ENCODE measurements at places on chromosomes 6 and 20.
A peak's percentile ranks its signal among the peaks of the same experiment; 100 is the strongest.

GRCh38 chr6:30443657-30444450, 45.5 kb upstream of the HLA-E start:
- DNase-seq, result no peak

DNA sequence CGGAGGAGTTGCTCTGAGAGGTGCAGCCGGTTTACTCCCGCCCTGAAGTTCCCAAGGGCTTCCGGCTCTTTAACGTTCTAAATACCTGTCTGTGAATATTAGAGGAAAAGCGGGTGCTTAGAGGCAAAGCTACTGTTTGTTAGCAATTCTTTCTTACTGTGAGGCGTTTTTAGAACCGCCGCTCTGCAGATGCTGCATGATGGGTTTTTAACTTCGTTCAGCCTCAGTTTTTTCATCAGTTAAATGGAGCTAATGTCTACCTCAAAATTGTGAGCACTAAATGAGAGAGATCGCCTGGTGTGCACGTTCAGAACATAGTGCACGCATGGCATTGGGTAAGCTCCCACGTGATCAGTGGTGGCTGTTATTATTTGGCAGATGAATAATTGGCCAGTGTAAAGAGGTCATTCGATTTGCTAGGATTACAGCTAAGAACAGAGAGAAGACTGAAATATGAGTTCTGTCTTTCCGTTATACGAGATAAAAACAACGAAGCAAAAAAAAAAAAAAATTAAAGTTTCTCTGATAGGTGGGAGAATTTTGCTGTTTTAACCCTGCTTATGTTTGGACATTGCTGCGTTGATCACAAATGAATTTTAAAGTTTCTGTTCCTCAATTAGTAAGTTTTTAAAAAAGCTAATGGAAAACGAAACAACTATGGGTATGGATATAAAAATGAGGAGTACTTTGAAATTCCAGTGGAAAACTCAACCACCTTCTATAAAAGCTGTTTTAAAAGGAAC, 660 bp upstream of the TFB1M start:
- peak; percentile 96 for DNase-seq

DNA sequence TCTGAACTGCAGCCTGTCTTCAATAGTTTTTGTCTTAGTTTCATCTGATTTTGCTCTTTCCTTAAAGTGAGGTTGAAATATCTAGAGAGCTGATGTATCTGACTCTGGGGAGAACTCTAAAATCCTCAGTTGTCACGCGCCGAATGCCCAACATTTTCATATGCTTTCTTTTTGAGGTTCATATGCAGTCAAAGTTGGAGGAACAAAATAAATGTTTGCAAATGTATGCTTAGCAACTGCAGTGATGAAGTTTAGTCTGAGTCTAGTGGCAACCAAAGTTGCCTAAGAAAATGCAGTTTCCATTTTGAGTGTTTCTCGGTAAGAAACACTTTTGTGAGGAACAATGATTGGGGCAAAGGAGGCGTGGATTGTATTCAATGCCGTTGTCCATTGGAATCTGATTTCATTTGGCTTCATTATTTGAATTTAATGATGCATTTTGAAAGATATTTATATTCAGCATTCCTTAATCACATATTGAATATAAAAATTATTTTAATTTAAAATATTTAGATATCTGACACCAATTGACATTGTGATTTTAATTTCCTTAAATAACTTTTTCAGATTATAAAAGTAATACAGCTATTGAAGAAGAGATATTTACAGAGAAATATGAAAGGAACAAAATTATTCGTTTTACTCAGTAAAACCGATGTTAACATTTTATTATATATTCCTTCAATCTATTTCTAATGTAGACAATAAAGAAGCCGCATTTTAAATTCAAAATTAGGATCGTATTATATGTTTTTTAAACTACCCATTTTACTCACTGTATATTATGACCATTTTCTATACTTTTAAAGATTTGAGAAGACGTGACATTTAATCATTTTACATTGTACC, 122.0 kb downstream of the PLEKHG1 start:
- DNase-seq, result no peak

- DNase-seq, result peak; percentile 62
Measured at GRCh38 chr6:118812970-118813369, 81.0 kb upstream of the ASF1A start.

DNA sequence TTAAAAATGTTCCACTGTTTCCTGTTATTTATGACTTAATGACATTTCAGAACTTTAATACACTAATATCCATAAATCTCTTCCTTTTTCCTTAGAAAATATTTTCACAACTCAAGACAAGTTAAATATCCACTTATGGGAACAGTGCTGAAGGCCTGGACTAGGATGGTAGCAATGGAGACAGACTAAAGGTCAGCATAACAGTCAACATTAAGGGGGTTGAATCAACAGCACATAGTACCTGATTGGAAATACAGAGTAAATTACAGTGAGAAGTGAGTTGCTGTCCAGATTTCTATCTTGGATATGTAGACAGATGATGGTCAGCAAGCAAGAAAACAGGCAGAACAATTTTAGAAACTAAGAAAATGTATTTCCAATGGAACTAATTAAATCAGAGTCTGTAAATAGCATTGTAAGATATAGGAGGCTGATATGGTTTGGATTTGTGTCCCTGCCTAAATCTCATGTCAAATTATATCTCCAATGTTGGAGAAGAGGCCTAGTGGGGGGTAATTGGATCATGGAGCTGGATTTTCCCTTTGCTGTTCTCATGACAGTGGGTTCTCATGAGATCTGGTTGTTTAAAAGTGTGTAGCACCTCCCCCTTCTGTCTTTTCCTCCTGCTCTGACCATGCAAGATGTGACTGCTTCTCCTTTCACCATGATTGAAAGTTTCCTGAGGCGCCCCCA, 682.7 kb downstream of the MAFB start:
- no peak for DNase-seq

GRCh38 chr20:50429412-50429811, 80.8 kb upstream of the PTPN1 start:
- DNase-seq, result no peak

DNA sequence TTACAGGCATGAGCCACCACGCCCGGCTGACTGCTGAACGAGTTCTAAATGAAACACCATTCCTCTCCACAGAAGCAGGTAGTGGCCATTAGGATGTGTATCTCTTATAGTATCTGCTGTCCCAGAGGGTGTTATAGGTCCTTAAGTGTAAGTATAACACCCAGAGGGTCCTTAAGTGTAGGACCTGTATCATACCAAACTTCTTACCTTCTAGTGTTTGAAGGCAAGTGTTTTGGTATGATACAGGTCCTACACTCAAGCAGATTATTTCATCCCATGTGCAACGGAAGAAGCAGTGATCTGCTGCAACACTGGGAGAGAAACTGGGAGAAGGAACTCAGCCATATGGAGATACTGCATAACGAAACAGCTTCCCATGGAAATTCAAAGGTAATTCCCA, 17.4 kb downstream of the BMP7 start:
- no peak for DNase-seq

GRCh38 chr20:45959126-45959525, 12.9 kb downstream of the ZNF335 start:
- DNase-seq, result no peak

DNA sequence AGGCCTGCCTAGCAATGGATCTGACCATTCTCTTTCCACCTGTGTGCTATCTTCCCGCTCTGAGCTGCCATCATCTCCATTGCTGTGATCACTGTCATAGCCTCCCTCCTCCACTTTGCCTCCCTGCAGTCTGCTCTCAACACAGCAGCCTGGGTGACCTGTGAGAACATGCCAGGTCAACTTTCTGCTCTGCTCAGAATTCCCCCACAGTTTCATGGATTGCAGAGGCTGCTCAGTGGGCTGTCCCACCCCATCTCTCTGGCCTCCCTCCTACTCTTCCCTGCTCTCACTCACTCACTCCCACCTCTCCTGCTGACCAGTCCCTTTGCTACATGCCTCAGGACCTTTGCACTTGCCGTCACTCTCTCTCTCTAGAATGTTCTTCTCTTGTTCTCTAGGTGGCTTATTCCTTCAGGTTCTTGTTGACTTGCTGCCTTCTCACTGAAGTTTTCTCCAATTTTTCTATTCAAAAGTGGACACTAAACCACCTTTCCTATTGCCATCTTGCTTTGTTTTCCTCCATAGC, 159.9 kb downstream of the CD83 start:
- no peak for DNase-seq

GRCh38 chr6:167394820-167395219, 69.9 kb downstream of the TTLL2 start:
- DNase-seq, result no peak

DNA sequence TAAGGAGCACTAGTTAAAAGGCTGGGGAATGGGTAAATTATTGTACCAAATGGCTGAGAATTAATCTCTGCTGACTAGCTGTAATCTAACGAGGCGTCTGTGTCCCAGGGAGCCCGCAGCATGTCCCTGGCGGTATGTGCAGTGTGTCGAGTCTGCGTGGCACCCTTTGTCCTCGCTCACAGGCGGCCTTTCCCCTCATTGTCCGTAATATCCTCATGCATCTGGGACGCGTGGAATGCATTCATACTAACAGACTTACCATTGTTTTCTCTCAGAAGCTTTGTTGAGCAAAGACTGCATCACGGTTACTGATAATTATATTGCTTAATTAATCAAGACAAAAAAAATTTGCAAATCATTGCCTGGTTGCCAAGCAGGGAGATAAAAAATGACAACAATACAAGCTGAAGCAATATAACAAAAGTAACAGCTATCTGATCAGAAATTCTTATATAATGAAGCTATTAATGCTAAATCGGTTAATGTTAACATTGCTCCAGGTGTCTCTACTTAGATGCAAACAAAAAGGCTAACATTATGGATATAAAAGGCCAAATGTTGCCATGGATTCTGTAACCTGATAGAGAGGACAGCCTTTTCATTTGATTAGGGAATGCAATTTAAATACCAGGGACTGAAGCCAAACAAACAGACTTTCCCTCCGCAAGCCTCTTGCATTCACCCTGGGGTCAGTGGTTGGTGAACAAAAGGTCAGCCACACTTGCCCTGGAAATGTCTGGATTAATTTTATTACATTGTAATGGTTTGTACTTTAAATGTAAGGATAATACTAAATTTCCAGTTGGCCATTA, 124.8 kb downstream of the INSM1 start:
- no peak for DNase-seq

DNA sequence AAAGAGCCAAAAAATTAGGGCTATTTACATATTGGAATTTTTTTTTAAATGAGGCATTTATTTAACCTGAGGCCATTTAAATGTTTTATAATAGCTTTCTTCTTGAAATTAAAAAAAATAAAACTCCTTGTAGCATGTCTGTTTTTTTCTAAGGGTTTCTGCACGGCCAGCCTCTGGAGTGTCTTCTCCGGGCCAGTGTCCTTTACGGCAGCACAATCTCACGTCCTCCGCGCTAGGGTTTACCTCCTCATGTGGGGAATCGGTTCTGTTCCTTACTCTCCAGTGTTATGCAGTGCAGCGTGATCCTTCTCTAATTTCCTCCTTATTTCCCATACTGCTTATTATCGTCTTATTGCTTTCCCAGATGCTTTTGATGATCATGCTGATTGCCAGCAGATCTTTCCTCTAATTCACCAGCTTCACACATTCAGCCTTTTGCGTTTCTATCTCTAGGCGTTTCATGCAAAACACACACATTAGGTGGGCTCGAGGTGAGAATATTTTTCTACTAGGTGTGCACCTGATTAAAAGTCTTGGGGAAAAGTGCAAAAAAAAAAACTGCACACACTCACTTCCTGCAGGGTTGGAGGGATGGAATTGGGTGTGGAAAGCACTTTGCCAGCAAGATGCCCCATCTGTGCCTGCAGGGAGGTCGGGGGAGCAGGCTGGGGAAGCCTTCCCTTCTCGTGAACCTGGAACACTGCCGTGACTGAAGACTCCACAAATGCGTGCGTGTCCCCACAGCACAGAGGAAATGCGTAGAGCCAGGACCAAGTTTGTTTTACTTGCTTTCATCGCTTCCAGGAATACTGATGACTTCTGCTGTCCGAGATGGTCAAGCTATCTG, 56.1 kb downstream of the PSMG4 start:
- no peak for DNase-seq

DNA sequence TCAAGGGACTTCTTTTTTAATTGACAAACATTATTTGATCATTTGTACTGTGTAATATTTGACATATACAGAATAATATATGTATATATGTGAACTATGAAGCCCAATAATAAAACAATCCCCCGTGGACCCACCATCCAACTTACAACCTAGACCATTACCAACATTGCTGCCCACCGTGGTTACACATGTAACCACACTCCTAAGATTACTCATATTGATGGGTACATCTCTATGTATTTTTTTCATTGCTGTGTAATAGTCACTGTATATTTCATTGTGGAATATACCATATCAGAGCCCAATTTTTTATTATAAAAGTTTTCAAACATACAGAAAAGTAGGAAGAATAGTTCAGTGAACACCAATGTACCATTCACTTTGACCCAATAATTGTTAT, 94.3 kb downstream of the RTN4IP1 start:
- DNase-seq, result no peak

DNA sequence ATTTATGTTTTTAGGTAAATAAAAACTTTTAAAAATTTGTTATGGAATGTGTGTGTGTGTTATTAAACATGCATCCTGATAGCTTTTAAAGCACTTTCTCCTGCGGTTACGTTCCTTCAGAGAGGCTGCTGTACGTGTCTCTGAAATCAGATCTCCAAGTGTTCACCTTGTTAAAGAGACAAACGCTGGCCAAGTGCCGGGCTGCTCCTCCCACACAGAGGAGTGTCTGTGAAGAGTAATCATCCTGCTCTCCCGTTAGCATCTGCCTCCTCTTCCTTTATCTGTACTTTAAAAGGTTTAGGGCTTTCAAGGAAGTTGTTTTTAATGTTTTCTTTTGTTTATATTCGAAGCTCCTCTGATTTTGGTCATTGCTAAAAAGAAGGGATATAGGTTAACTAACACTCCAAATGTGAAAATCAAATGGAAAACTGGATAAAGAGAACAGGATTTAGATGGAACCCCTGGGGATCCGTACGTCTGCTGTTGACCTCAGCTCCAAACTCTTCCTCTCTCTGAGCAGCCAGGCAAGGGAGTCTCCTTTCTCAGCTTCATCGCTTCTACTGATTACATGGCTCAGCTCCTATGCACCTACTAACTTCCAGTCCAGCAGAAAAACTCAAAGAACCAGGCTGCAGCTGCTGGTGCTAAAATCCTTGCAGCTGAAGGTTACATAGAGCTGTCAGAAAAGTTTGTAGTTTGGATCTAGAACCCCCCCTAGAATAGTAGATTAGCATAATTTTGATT, 20.0 kb downstream of the IRF4 start:
- DNase-seq, result no peak

All from LHCN-M2 (cell line).